ENCODE measurements at places on chromosomes 6 and 20.

GRCh38 chr20:56447227-56447626 is 21.2 kb upstream of the RTF2 start:
- no peak for DNase-seq

DNA sequence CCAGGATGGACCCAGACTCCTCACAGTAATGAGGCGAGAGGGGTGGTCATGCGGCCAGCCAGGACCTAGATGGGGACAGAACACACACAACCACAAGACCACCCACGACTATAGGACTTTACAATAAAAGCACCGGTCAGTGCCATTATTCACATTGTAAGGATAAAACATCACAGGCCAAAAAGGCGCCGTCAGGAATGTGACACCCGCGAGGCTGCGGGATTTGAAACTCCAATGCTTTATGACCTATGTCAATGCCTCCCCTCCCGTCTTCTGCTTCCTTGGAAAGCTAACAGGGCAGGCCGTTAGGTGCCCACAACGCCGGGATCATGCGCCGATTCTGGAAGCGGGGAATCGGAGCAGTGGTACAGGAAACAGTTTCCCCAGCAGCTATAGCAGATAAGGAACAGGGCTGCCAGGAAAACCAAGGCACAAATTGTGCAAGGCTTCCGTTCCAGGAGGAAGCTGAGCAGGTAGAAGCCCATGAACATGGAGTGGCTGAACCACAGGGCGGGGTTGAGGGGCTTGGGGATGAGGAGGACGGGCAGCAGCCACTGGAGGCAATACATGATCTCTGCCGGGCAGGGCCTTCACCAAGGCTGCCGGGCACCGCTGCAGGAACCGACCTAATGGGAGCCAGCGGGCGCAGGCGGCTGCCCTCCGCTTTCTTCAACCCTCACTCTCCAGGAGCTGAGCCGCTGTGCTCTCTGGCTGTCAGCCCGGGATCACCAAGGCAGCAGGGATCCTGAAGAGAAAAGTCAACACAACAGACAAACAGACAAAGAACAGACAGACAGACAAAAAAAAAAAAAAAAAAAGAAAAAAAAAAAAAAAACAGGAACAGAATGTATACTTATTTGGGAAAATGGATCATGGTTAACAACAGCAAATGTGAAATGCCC is 2.2 kb upstream of the NNAT start:
- DNase-seq: no peak

GRCh38 chr6:5138995-5139827 is 54.1 kb downstream of the PPP1R3G start:
- DNase-seq: no peak

DNA sequence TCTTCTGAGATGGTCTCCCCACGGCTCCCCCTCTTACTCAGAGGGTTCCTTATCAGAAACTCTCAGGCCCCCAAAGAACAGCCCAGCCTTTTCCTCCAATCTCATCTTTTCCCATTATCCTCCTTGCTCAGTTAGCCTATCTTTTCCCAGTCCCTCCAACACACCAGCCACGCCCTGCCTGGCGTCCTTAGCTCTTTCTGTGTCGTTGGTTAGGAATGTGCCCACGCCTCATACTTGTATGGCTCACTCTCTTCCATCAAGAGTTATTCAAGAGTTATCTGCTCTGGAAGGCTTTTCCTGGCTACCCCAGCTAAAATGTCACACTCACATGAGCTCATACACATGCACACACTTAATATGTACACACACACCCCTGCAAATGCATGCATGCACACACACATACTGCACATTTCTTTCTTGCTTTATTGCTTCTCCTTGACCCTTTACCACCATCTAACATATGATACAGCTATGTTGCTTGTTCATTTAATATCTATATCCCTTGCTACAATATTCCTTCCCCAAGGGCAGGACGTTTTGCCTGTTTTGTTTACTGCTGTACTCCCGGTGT is 37.6 kb downstream of the SLC2A10 start:
- DNase-seq: no peak

DNA sequence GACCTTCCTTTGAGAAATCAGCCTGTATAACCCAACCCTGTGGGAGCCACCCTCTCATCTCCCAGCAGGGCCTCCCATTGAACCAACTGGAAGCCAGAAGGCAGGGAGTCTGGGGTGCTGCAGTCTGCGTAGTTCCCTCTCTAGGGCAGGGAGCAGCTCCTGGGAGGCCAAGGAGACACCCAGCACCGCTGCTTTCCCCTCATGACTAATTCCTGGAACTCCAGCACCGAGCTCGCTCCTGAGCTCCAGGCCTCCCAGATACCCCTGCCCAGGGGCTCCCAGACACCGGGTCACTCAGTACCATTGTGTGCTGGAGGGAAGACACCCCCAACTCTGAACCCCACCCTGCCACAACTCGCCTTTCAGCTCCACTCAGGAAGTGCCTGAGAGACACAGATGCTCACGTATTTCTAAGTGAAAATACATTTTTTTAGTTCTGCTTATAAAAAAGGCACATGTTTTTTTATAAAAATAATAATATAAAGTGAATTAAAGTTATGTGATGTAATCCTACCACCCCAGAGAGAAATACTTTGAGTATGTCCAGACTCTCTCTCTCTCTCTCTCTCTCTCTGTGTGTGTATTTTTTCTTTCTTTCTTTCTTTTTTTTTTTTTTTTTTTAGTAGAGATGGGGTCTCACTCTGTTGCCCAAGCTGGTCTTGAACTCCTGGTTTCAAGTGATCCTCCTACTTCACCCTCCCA is 17.5 kb downstream of the PIM1 start:
- no peak for DNase-seq

DNA sequence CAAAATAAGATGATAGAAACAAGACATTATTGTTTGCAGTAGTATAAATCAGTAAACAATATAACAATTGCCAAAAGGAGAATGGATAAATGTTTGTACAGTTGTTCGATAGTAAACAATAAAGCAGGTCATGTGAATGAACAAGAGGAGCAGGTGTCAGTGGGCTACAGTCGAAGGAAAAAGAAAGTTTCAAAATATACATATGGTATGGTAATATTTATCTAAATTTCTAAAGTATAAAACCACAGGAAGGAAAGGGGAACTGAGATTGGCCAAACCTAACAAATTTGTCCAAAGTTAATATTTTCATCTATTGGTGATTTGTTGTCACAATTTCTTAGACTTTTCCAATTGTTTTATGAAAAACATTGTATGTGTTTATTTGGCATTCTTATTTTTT is 110.9 kb downstream of the SH3BGRL2 start:
- no peak for DNase-seq

GRCh38 chr6:157471895-157472686 is 91.1 kb downstream of the ZDHHC14 start:
- no peak for DNase-seq

- no peak for DNase-seq
Observed at GRCh38 chr20:51318058-51318949, 224.2 kb downstream of the NFATC2 start.

- DNase-seq: no peak
Observed at GRCh38 chr20:62321521-62321948, 18.7 kb downstream of the ADRM1 start.

GRCh38 chr6:42251500-42251899 is 33.8 kb upstream of the MRPS10 start:
- DNase-seq: no peak

DNA sequence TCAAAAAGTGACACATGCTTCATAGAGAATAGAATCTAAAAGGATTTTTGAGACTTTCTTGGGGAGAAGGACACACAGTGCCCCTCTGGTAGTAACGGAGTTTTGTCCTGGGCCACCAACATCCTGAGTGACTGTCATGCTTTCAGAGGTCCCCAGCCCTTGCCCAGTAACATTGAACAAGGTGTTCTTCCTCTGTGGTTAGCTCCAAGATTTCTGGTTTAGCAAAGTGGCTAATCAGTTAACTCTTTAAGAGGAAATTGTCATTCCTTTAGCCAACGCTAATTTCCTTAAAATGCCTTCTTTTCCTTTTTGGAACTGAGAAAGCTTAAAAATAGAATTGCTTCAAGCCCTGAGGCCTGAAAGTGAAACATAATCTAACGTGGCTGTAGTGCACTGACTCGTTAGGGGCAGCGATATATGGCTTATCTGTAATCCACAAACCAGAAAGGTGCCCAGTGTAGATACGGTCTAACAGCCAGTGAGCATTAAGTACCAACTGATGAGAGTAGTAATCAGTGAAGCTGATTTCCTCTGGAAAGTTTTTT is 7.8 kb downstream of the E2F3 start:
- no peak for DNase-seq

- DNase-seq: no peak
Observed at GRCh38 chr6:3819161-3820110, 29.7 kb upstream of the FAM50B start.

GRCh38 chr6:148973538-148974208 is 226.8 kb downstream of the UST start:
- DNase-seq: no peak

DNA sequence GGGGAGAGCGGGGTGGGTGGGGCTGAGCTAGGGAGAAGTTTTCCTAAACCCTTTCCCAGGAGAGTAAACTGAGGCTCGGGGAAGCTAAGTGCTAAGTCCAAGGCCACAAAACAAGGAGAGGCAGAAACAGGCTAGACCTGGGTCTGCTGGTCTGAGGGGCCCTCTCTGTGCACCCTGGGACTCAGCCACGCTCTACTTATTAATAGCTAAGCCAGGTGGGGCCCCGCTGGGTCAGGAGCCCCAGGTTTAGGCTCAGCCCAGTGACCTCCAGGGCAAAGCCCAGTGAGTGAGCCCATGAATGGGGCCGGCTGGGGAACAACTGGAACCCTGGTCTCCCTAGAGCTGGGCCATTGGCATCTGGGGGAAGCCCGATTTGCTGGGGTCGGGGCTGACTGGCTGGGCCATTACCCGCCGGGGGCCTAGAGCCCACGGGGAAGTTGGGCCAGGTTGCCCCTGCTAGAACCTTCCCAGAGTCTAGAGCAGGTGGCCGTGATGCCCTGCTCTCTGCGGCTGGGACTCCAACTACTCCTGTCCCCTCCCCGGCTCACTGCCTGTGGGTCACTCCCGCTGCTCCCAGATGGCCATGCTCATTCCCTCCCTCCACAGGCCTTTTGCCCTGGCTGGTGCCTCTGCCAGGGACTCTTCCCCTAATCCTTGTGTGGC is 24.1 kb upstream of the NOL4L start:
- DNase-seq: no peak

- no peak for DNase-seq
Observed at GRCh38 chr6:151900256-151900655, 92.8 kb downstream of the ESR1 start.

DNA sequence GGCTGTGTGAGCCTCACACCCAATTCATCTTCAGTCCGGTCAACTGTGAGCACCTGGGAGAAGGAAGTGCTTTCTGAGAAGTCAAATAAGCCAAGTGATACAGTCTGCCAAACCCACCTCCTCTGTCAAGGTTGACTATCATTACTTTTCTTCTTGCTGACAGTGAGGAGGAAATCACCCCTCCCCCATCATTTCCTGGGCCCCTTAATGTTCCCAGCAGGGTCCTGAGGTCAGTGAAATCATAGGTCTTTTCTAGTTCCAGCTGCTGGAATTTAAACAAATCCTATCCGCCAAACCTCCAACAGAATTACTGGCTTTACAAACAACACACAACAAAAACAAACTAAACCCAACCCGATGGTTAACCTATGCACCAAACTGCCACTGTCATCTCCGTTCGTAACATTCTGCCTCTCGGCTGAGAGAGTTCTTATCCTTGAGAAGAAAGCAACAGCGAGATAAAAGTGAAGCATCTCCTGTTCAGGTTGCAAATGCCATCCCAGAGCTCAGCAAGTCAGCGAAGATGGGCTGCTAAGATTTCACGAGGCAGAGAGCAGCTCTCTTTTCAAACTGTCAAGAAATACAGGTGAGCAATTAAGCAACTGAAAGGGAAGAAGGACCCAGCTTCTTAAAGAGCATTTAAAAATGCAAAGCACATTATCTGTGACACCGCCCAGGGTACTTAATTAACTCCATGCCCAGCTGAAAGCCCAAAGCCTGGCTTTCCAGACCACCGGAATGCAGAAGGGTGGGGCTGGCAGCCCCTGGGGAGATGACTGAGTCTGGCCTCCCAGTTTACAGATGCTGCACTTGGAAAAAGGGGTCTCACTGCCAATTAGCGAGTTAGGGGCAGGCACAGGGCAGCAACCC is 24.7 kb downstream of the GFOD1 start:
- DNase-seq: no peak

- DNase-seq: no peak
Observed at GRCh38 chr6:108969776-108970175, 121.6 kb downstream of the ARMC2 start.

GRCh38 chr6:108640104-108640503 is 79.4 kb downstream of the FOXO3 start:
- DNase-seq: no peak

- DNase-seq: no peak
Observed at GRCh38 chr6:126064257-126064747, 78.0 kb downstream of the TRMT11 start.

DNA sequence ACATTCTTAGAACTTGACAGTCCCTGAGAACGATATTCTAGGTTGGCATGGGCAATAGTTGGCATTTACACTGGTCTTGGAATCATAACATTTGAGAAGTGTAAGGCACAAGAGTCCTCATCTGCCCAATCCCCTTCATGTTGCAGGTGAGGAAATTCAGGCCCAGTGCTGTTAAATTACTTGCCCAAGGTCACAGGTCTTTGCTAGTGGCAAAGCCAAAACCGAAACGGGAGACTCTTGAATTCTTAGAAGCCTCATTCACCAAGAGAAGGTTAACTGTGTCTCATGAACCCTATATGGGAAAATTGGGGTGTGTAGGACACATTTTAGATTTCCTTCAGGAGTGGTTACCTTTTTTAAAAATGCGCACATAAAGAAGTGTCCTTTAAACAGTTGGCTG is 7.2 kb downstream of the E2F3 start:
- DNase-seq: no peak

- no peak for DNase-seq
Observed at GRCh38 chr20:44946271-44946852, 13.8 kb downstream of the TOMM34 start.

GRCh38 chr20:47054945-47055344 is 160.3 kb downstream of the EYA2 start:
- DNase-seq: no peak

- DNase-seq: no peak
Observed at GRCh38 chr6:157372501-157373280, 8.3 kb upstream of the ZDHHC14 start.

- no peak for DNase-seq
Observed at GRCh38 chr6:135280375-135281136, 99.4 kb downstream of the MYB start.

- no peak for DNase-seq
Observed at GRCh38 chr6:589090-589489, 67.8 kb downstream of the HUS1B start.

DNA sequence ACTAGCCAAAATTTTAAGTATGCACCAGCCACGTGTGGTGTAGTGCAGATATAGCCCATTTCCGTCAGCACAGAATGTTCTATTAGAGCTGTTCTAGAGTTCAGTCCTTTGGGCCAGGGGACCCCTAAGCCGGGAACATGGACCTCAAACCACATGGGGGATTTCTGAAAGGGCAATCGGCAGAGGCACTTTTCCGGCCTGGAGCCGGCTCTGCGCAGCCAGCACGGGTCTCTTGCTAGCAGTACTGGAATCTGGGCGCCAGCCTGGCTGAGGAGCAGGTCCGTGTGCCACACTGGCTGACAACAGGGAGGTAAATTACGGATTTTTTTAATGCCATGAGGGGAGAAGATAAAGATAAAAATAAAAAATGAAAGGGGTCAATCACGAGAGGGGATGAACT is 120.5 kb downstream of the SULF2 start:
- no peak for DNase-seq

All from cortex of kidney (tissue), 1 donor.